T-helper 2 cell (primary cell): ENCODE measurements at places on chromosomes 5 and 9.

- no peak for DNase-seq
Measured at GRCh38 chr5:71924325-71924724, 182.9 kb upstream of the MAP1B start.

DNA sequence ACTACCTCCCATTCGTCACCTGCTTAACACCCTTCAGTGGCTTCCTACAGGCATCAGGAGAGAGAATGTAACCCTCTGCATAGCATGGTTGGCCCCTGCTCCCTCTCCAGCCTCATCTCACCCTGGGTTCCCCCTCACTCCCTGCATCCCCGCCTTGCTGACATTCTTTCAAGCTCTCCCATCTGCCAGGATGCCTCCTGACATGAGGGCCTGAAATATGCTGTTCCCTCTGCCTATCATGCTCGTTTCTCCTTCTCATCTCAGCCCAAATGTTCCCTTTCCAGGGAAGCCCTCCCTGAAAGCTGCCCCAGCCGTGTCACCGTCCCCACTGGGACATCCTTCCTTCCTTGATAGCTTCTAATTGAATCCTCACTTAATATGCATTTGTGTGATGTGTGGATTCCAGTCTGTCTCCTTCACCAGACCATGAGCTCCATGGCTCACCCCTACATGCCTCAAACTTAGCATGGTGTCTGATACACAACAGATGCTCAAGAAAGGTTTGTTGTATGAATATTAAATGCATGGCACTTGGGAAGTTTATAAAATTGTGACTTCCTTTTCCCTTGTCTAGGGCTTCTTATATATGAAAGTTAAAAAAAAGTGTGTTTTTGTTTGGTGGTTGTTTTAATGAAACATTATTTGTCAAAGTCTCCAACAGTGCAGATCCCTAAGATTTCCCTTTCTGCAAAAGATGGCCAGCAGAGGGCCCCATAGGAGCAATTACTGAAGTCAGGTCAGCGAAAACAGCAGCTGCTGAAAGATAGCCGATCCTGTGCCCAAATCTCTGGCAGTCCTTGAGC is 7.3 kb upstream of the C5orf58 start:
- DNase-seq, result peak; percentile 57

- no peak for DNase-seq
Measured at GRCh38 chr5:12095808-12096281, 191.6 kb upstream of the CTNND2 start.

- DNase-seq, result no peak
Measured at GRCh38 chr9:13993632-13994185, 320.2 kb downstream of the NFIB start.

DNA sequence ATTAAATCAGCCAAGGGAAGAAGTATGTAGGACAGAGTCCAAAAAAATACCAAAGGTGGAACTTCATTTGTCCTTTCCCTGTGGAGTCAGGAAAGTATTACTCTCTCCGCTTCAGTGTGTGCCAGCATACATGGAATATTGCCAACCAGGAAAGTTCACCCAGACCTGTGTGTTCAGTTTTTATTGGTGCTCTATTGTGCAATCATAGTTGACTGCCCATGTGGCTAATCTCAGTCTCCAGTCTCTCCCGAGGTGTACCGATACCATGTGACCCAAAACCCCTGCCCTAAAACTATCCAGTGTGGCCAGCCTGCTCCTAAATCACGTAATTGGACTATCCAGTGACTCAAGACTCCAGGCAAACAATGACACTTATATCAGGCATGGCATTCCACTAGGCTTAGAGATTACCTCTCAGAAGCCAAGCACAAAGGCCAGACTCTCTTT is 38.8 kb downstream of the NFX1 start:
- no peak for DNase-seq

GRCh38 chr9:8857926-8858595 is 1058.5 kb upstream of the DMAC1 start:
- no peak for DNase-seq

DNA sequence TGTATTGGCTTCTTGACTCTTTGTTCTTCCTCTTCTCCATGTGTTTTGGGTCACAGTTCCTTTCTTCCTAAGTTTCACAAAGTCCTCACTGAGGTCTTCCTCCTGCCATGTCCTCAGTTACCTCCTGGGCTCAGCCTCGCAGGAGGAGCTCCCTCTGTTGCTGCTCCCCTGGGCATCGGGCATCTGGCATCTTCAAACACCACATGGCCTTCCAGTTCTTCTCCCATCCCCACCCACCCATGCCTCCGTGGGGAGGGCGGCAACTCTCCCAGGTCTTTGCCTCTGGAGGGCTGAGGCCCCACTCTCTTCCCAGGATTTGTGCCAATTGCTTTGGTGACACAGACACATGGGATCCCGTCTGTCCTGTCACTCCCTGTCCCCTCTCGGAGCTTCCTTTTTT is 22.8 kb downstream of the MRPL36 start:
- no peak for DNase-seq

DNA sequence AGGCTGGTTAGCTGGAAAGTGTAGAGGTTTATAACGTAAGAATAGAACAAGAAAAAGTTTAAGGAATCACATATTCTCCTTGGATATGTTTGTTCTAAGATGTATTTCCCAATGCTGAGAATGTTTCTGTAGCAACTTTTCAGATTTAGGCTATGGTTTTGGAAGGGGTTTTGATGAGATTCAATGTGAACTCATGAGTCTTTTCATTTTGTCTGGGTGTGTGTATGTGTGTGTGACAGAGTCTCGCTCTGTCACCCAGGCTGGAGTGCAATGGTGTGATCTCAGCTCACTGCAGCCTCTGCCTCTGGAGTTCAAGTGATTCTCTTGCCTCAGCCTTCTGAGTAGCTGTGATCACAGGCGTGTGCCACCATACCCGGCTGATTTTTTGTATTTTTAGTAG is 38.6 kb downstream of the RAI14 start:
- DNase-seq, result no peak

DNA sequence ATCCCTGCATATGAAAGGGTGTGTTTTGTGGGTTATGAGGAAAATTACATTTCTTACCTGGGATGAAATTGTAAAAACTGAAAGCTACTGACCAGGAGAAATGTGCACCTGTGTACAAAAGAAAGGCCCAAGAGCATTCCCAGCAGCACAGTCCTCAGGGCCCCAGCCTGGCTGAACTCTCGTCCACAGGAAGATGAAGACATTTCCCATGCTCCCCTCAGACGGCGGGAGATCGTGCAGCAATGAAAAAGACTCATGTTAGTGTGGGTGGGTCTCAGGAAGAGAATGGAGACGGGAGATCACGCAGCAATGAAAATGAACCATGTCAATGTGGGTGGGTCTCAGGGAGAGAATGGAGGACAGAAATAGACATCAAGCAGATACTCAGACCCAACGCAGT is 12.6 kb upstream of the LCN15 start:
- DNase-seq, result no peak

DNA sequence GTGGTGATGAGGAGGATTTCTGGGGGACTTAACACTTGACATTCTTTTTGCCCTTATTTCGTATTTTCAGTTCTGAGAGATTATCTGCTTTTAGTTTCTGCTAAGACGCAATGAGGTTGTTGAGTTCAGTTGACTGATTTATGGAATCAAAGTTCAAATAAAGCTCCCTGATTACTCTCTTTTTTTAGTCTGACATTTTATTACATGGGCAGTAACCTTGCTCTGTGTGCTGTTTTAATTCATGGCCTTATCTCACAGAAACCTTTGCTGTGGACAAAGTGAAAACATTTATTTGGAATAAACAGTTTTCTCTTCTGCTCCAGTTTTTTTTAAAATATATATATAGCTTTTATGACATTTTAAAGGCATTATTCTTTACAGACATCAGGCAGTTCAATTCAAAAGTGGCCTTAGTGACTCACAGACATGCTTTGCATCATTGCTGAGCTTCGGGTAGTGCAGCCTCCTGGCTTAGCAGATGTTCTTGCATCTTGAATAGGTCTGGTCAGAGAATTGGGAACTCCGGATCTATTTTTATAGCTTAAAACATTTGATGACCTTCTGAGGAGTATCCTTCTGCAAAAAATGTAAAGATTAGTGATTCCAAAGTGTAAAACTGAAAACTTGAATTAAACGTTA is 162.9 kb downstream of the FAM170A start:
- no peak for DNase-seq

DNA sequence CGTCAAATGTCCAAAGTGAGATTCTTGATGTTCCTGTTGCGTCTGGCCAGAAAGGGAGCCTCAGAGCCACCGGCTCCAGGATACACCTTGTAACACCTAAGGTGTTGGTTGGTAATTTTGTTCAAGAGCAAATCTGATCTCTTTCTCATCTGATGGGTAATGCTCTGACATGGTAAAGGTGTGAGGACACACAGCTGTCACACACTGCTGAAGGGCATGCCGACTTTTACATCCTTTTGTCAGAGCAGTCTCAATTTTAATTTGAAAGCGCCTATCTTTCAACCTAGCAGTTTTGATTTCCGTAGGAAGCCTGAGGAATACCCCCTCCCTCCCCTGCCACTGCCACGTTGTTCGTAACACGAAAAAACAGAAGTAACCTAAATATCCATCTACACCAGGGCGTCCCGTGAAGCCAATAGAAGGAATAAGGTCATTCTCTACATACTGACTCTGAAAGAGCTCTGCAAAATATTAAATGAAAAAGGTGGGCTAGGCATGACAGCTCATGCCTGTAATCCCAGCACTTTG is 57.4 kb downstream of the TSTD2 start:
- DNase-seq, result no peak

DNA sequence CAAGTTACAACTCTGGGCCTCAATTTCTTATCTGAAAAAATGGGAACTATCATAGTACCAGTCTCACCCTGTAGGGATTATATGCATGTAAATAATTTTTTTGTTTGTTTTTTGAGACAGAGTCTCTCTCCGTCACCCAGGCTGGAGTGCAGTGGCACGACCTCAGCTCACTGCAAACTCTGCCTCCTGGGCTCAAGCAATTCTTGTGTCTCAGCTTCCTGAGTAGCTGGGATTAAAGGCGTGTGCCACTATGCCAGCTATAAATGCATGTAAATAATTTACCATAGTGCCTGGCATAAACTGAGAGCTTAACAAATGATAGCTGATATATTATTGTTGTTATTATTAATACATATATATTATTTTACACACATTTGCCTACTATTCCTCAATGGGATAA is 3.0 kb upstream of the ARHGAP26 start:
- no peak for DNase-seq

DNA sequence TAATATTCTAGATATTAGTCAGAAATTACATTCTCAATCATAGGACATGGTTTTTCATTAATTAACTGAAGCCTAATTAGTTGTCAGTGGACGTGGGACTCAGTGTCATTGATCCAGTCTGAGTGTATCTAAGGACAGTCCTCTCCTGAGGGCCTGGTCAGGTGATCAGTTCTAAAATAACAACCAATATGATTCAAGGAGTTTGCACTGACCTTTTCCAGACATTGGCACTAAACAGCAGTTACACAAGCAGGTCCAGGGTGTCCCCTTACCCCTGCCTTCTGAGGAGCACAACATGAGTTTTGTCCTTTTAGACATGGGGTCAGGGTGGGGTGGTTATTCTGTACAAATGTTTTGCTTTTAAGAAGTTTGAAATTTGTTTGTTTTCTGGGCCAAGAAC is 97.8 kb downstream of the CMYA5 start:
- DNase-seq, result no peak

DNA sequence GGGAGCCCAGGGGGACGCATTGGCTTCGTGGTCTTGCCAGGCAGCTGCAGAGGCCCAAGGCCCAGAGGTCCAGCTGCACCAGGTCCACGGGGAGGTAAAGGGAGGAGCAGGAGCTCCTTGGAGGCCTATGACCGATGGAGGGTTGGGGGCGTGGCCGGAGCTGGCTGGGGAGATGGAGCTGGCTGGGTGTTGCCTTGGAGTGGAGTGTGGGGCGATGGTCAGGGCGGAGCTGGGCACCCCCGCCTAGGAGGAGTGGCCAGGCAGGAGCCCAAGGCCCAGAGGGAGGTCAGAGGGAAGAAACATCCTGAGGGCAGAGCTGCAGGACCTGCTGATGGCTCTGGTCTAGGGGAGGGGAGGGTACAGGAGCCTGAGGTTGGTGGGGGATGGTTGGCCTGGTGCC is 44.6 kb downstream of the KCNT1 start:
- no peak for DNase-seq

- no peak for DNase-seq
Measured at GRCh38 chr5:76576996-76577395, 46.2 kb downstream of the F2RL2 start.

DNA sequence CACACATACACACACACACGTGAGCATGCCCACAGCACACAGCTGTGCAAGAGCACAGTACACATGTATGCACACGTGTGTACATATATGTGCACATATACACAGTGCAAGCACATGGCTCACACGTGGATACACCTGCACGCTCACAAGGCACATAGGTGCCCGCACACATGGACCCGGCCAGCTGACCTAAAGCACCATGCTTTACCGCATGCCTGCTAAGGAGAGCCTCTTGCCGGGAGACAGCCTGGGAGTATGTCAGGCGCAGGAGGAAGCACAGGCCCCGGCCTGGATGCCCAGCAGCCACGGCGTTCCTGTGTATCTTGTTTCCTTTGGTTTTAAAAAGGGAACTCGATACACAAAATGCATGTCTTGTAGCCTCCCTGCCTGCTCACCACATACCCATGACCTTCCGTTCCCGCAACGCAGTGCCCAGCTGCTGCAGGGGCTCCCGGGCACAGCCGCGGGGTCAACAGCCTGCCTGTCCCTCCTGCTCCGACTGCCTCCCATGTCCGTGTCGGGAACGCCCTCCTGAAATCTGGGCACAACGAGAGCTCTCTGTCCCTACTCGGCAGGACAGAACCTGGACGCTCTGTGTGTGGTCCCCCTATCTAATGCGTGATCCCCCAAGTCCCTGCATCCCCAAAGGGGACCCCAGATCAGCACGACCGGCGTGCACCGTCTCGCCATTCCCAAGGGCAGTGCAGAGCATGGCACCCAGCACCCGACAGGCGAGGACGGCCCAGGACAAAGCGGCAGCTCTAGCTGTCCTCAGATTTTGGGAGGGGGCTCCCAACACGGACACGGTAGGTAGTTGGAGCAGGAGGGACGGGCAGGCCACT is 3.6 kb downstream of the SLC12A7 start:
- DNase-seq, result no peak

- no peak for DNase-seq
Measured at GRCh38 chr5:82066791-82067190, 95.0 kb downstream of the ATG10 start.

DNA sequence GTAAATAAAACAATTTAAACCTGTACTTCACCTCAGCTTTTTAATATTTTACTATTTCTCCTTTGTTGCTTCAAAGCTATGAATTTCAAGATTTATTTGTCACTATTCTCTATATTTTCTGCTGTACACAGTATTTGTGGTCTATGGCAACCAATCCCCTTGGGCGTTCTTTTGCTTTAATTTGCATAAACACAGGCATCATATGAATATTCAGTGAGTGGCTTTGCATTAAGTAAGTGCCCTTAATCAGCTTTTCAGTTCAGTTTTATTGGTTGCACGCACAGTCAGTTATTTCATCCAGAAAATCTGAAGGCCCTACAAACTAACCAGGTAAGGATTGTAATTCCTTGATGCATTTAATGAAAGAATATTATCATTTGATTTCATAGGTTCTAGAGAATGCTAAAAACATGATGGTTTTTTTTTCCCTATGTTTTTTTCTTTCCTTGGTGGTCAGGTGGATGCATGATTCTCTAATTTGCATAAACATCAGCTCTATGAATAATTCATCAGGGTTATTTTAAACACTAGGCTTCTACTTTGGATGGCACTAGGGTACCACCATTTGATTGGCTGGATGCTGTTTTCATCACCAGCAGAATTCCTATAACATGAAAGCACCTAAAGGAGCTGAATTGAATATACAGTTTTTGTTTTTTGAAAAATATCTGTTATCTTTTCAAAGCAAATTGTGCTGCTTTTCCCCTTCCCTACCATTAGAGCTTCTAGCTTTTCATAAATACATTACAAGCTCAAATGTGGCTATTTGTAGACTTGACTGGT is 249.2 kb upstream of the CCNH start:
- DNase-seq, result no peak
